HFFc6 (cell line): ENCODE measurements at places on chromosomes 4 and X.

- no peak for DNase-seq
Measured at GRCh38 chr4:8920969-8921368, 49.3 kb upstream of the HMX1 start.

- no peak for DNase-seq
Measured at GRCh38 chr4:100162027-100162685, 28.1 kb downstream of the DDIT4L start.

DNA sequence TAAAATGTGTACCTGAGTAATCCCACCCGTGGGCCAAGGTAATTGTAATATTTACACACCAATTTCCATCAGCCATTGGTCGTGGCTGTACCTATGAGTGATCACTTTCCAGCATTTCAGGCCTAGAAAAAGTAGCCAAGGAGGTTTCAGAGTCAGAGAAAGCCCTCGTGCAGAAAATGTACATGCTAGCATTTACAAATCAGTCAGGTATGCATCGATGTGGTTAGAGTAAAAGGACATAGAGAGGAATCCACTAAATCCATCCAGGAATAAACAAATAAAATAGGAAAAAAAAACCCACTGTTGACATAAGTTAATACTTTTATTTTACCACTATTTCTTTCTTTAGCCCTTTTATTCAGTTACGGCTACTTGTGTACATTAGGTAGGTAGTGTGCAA lies 256.8 kb downstream of the TRIML1 start:
- DNase-seq: no peak

- no peak for DNase-seq
Measured at GRCh38 chrX:17567821-17568220, 169.5 kb upstream of the SCML1 start.

DNA sequence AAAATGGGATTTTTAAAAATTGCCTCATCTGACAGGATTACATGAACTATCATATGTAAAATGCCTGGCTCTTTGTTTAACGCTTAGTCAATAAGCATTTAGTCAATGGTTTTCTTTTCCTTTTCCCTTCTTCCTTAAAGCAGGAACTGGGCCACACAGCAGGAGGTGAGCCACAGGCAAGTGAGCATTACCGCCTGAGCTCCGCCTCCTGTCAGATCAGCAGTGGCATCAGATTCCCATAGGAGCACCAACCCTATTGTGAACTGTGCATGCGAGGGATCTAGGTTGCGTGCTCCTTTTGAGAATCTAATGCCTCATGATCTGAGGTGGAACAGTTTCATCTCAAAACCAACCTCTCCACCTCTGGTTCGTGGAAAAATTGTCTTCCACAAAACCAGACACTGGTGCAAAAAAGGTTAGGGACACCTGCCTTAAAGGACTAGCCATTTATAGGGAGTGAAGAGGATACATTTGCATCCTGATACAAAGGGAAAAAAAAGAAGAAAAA lies 306.1 kb downstream of the FBXW7 start:
- no peak for DNase-seq

DNA sequence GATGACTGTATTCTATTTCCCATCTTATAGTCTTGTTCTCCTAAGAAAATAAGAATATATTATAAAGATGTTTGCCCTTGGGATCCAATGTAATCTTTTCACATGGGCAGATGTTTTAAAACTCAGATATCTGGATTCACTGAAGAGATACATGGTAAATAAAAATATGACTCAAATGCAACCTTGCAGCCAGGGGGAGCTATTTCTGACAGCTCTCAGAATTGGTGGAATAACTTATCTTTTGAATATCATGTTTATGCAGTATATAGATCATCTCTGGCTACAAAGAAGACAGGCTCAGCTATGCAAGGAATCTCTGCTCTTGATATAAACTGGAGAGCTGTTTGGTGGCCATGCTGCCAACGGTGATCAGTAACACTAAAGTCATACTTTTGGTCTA lies 274.7 kb downstream of the GLUD2 start:
- no peak for DNase-seq

DNA sequence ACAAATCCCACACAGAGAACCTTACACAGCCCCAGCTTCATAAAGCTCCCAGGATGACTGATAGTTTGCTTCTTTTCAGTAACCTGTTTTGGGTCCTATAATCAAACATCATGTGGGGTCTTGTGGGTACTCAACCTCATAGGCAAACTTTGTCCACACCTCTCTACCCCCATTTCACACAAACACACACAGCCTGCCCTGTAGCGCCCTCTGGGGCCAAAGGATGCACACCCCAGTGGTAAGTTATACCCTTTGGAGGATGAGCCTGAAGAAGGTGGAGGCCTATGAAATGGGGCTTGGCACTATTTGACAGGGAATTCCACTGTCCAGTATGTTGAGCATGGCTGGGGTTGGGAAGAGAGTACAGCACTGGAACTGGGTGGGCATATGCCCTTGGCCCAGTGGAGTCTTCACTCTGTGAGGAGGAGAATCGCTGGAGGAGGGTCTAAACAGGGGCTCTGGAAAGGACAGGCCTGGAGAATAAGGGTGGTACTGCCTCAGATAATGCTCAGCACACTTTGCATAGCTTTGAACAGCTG lies 30.5 kb upstream of the COL25A1 start:
- no peak for DNase-seq

- DNase-seq: peak; percentile 55
Measured at GRCh38 chr4:53935780-53936179, 128.6 kb downstream of the CHIC2 start.

GRCh38 chr4:137432446-137433311 lies 99.6 kb downstream of the PCDH18 start:
- DNase-seq: no peak

- no peak for DNase-seq
Measured at GRCh38 chr4:112876316-112876715, 173.1 kb upstream of the ANK2 start.

- DNase-seq: no peak
Measured at GRCh38 chr4:154616731-154617130, 4.3 kb upstream of the FGG start.

DNA sequence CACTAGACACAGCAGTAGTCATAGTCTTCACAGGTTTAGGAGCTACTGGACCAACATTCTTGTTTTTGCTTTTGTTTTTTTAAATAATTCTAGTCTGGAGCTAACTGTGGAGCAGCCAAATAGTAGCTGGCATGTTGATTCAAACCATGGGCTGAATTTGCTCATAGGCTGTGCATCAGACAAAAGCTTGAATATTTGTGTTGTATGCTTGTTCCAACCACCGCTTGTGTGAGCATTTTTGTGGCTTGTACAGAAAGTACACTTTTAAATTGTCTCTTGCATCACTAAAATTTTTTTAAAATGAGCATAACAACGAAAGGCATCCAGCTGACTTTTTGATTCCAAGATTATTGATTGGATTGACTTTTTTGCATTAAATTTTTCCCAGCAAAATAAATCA lies 39.6 kb downstream of the CCNI start:
- peak; percentile 88 for DNase-seq

DNA sequence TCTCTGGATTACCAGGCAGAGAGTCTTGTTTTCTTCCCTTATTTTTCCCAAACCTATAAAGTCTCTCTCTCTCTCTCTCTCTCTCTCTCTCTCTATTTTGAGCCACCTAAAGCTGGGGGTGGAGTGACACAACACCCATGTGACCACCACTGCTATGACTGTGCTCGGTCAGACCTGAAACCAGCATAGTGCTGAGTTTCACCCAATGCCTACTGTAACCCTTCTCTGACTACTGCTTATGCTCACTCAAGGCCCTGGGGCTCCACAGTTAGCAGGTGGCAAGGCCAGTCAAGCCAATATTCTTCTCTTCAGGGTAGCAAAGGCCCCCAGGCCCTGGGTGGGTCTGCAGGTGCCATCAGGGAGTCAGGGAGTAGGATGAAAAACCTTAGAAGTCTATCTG lies 114.7 kb upstream of the ARMCX2 start:
- no peak for DNase-seq

DNA sequence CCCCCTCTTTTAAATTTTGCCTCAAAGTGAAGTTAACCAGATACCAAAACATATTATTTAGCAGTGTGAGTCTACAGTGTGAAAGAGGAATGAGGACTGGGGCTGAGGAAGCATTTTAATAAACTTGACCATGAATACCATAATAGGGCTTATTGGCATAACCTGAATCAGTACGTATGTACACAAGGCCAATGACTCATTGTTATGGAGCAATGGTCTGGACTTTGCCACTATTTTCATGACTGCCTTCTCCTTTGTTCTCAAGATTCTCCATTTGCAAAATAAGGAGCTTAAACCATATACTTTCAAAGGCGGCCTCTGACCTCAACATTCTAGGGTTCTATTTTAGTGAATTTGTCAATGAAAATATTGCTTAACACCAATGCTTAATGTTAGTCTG lies 102.8 kb upstream of the OR13H1 start:
- DNase-seq: no peak

DNA sequence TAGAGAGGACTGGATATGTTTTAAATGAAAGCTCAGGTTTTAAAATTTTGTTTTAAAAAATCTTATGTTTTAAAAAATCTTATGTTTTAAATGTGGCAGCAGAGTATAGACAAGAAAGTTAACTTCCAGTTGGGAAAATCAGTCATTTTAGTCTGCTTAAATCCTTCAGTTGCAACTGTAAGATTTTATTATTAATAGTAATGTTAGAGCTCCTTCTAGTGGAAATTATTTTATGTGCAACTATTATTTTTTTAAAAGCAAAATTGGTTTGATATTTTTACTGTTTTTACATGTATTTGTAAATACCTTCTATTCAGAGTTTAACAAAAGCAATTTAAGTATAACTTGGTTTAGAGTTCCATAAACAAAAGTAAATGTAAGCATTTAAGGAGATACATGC lies 8.5 kb upstream of the NUDT6 start:
- DNase-seq: no peak

GRCh38 chr4:113881256-113881655 lies 98.2 kb downstream of the ARSJ start:
- DNase-seq: peak; percentile 30

DNA sequence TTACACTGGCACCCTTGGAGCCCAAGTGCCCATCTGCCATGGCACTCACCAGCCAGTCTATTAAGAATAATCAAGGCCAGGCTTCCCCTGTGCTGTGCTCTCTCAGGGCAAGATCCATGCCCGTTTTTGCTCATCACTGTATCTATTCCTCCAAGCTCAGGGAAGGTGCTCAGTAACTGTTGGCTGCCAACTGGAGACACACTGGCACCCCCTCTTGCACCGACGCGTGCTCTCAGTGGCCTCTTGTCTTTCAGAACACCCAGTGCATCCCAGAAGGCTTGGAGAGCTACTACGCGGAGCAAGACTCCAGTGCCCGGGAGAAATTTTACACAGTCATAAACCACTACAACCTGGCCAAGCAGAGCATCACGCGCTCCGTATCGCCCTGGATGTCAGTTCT lies 30.1 kb downstream of the NSG1 start:
- no peak for DNase-seq

DNA sequence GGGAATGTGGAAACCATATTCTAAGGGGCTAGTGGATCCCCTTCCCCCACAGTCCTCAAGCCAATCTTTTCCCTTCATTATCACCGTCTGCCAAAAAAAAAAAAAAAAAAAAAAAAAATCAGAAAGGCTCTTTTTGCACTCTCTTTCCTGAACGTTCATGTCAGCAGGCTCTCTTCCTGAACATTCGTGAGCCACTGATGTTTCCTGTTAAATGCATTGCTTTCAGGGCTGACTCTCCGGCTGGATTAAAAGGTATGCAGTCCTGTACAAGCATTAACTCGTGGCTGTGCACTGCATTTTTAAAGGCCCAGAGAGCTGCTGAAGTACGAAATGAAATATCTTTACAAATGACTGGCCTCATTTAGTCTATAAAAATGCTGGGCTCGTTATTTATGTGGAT lies 34.0 kb upstream of the TSPAN5 start:
- DNase-seq: no peak

DNA sequence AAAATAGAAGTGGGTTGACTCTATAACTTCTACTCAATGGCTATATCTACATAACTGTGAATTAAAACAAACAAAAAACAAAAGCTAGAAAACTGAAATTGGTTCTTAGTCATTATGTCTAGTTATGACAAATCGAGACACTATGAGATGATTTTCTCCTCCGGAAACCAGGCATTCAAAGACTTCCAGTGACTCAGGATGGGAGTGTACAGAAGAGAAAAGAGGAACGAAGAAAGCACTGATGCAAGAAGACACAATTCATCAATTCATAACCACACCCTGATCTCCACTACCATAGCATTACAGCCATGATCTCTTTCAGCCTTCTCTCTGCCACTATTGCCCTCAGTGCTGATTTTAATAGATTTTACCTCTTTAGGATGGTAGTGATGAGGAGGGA lies 253.6 kb downstream of the CBLL2 start:
- peak; percentile 72 for DNase-seq

- no peak for DNase-seq
Measured at GRCh38 chrX:24777660-24778059, 83.9 kb downstream of the POLA1 start.

DNA sequence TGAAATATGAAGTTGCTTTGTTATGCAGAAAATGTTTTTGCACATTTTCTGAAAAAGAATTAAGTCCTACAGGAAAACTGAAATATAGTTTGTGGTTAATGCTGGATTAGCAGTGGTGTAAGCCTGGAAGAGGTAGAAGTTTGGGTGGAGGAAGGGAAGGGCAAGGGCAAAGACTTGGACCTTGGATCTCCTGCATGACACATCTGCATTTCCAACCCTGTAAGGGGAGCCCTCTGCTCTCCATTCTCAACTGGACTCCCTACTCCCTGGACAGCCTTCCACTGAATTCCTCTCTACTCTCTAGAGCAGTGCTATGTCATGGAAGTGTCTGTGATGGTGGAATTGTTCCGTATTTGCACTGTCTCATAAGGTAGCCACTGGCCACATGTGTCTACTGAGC lies 4.6 kb downstream of the CASP6 start:
- DNase-seq: no peak

DNA sequence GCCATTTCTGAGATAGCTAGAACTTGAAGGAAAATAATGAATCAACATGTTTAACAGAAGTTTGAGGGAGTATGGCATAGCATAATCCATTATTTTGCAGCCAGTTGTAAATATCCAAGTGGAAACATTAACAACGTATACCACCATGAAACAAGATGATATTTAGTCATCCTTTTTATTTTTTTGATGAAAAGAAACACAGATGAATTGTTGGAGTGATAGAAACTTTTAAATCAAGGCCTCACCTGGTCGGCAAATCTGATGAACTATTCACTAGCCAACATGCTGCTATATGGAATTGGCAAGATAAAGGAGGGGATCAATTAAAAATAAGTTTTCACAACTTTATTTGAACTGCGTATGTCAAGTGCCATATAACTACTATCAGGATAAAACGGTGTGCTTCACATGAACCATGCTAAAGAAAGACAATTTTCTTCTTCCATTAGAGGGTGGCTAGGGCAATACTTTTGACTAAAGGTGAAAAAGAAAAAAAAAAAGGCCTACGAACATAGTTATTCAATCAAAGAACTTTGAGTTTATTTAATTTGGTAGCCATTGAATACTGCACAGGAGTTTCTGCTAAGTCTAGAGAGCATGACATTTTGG lies 510.7 kb downstream of the SPOCK3 start:
- no peak for DNase-seq

GRCh38 chrX:69080855-69081465 lies 84.3 kb downstream of the PJA1 start:
- DNase-seq: no peak
